Glutamatergic neuron (in vitro differentiated cells): ENCODE measurements at places on chromosomes 12 and 14. TPM values are rescaled to one million over a fixed set of nuclear protein-coding genes. Genes with fewer than 3 reads are reported as not detected.

Gene ASB2
- total RNA-seq, result 16.6 TPM

- no peak for DNase-seq
Measured at GRCh38 chr14:22838631-22839041, 2.3 kb downstream of the MMP14 start.

DNA sequence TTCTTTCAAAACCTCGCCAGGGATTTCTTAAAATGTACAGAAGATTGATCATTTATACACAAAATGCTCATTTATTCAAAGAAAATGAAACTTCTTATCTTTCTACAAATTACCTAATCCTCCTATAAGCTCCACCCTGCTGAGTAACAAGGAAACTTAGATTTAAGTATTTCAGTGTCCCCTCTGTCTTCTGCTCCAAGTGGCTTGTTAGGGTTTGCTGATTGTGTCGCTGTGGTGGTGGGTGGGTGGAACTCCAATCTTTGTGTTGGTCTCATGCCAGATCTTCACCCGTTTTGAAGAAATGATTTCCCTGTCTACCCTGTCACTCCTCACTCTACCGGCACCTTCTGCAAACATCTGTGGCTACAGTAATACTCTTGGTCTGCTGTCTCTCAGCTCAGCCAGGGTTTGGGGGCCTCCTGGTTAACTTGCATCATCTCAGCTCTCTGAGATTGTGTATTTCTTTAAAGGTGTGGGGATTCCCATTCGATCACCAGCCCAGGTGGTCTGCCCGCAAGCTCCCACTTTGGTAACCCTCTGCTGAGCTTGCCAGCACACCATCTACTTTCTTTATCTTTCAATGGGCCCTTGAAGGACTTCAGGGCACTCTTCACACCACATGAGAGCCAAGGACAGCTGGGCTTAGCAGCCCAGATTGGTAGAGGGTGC lies 73.8 kb downstream of the DRAM1 start:
- no peak for DNase-seq

Gene NOP9
- total RNA-seq, result 29.2 TPM

- no peak for DNase-seq
Measured at GRCh38 chr12:68506619-68507018, 104.1 kb upstream of the RAP1B start.

DNA sequence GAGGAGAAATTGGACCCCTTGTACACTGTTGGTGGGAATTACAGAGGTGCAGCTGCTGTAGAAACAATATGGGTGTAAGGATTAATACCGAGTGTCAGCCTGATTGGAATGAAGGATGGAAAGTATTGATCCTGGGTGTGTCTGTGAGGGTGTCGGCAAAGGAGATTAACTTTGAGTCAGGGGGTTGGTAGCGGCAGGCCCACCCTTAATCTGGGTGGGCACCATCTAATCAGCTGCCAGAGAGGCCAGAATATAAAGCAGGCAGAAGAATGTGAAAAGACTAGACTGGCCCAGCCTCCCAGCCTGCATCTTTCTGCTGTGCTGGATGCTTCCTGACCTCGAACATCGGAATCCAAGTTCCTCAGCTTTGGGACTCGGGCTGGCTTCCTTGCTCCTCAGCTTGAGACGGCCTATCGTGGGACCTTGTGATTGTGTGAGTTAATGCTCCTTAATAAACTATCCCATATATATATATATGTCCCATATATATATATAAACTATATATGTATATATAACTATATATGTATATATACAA lies 38.4 kb upstream of the PPP2R5C start:
- DNase-seq, result no peak

GRCh38 chr12:57609781-57610553 lies 1.3 kb upstream of the ARHGEF25 start:
- peak; percentile 23 for DNase-seq

DNA sequence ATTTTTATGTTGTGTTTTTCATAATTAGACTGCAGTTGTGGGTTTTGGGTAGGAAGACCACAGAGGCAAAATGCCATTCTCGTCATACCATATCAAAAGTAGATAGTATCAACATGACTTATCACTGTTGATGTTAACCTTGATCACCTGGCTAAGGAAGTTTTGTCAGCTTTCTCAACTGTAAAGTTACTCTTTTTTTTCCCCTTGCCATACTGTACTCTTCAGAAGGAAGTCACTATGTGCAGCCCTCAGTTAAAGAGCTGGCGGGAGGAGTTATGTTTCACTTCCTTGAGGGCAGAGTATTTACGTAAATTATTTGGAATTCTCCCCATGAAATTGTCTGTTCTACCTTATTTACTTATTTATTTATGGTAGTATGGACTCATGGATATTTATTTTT lies 78.7 kb downstream of the PRORP start:
- no peak for DNase-seq

Gene MBIP
- 26.7 TPM for total RNA-seq

Gene PPP1R12A
- 56.8 TPM for total RNA-seq

- no peak for DNase-seq
Measured at GRCh38 chr14:88706425-88706824, 86.3 kb downstream of the EML5 start.
